IMR-90 (cell line): ENCODE measurements at places on chromosomes 6 and 20. TPM values are rescaled to one million over a fixed set of nuclear protein-coding genes. Genes with fewer than 3 reads are reported as not detected.

DNA sequence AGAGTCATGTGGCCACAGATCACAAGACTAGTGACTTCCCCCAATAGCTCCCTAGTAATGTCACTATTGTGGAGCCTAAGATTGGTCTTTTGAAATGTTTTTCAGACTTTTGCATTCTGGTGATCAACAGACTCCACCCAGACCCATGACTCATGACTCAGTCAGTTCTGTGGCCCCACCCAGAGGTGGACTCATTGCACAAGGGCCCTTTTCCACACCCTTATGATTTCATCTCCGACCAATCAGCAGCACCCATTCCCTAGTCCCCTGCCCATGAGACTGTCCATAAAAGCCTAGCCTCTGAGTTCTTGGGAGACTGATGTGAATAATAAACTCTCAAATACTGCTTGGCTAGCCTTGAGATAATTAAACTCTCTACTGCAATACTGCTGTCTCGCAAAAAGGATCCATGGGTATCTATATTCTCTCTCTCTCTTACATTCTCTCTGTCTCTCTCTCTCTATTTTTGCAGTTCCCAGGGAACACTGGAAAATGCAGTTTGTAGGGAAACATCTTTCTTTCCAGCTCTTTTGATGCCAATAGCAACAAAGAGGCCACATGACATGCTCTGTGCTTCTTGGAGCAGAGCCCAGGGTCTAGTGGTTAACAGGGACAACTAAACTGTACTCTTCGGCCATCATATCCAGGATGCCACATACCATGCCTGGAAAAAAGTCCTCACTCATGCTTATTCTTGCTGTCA, 71.3 kb upstream of the IYD start:
- H3K4me3 ChIP-seq, result no peak overlapping the region
- 0 out of 2 replicates have a peak, but pooled peaks cover 2% of the 10 kb centered on the region for H3K27me3 ChIP-seq
- no peak for DNase-seq
- no peak overlapping the region for H3K27ac ChIP-seq
- H3K36me3 ChIP-seq, result no peaks in the 10 kb centered on the region
- no peaks in the 10 kb centered on the region for H3K4me1 ChIP-seq

GRCh38 chr6:43887340-43887858, 117.4 kb downstream of the VEGFA start:
- H3K4me3 ChIP-seq, result no peak overlapping the region
- H3K27me3 ChIP-seq, result peaks cover 32% of the 10 kb centered on the region
- DNase-seq, result no peak
- H3K36me3 ChIP-seq, result no peaks in the 10 kb centered on the region
- peaks cover 2% of the 10 kb centered on the region for H3K4me1 ChIP-seq
- H3K27ac ChIP-seq, result no peak overlapping the region

DNA sequence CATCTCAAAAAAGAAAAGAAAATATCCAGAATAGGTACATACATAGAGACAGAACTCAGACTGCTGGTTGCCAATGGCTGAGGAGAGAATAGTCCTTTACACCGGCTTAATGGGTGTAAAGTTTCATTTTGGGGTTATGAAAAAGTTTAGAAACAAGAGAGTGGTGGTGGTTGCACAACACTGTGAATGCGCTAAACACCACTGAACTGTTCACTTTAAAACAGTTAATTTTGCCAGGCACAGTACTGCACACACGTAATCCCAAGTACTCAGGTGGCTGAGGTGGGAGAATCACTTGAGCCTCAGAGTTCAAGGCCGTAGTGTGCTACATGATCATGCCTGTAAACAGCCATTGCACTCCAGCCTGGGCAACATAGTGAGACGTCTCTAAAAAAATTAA, 7.6 kb downstream of the ILRUN start:
- no peaks in the 10 kb centered on the region for H3K4me1 ChIP-seq
- DNase-seq, result no peak
- H3K4me3 ChIP-seq, result no peak overlapping the region
- H3K36me3 ChIP-seq, result no peaks in the 10 kb centered on the region
- no peaks in the 10 kb centered on the region for H3K27me3 ChIP-seq

DNA sequence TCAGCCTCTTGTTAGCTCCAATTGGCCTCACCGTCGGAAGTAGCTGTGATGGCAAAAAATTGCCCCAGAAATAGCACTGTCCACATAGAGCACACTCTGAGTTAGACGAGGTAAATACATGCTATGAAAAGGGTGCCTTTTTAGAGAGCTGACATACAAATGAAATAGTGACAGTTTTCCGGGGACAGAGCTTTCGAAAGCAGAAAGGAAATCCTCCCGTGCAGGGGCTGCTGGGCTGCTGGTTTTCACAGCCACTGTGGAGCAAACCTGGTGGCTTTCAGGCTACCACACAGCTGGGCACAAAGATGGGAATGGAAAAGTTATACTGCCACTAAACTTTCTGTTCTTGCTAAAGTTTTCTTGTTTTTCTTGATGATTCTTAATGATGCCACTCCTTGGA, 8.3 kb downstream of the SLPI start:
- DNase-seq, result no peak
- no peak overlapping the region for H3K27ac ChIP-seq
- no peak overlapping the region for H3K4me3 ChIP-seq
- H3K4me1 ChIP-seq, result no peaks in the 10 kb centered on the region
- H3K36me3 ChIP-seq, result no peaks in the 10 kb centered on the region

Gene SLC25A27
- 0.63 and 1.3 TPM in 2 replicates for polyA plus RNA-seq

Gene DEFB124
- not detected in 2 replicates for polyA plus RNA-seq

Gene CEP162
- 1.0 and 1.2 TPM in 2 replicates for polyA plus RNA-seq
